ENCODE measurements at places on chromosomes 2 and 18.

DNA sequence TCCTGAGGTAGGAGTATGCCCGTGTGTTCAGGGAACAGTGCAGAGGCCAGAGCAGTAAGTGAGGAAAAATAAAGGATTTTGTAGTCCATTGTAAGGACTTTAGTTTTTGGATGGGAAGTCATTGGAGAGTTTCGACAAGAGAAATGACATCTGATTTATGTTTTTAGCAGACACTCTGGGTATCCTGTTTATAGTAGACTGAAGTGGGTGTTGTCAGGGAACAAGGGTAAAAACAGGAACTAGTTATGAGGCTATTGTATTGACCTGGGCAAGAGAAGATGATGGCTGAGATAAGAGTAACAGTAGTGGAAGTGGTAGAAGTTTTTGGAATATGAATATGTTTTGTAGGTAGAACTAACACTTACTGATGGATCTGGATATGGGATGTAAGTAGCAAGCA, 59.8 kb downstream of the GTF2A1L start:
- DNase-seq: no peak

GRCh38 chr18:63322908-63323634, 3.5 kb upstream of the BCL2 start:
- DNase-seq: no peak

GRCh38 chr2:36168115-36168514, 187.5 kb upstream of the CRIM1 start:
- DNase-seq: no peak

DNA sequence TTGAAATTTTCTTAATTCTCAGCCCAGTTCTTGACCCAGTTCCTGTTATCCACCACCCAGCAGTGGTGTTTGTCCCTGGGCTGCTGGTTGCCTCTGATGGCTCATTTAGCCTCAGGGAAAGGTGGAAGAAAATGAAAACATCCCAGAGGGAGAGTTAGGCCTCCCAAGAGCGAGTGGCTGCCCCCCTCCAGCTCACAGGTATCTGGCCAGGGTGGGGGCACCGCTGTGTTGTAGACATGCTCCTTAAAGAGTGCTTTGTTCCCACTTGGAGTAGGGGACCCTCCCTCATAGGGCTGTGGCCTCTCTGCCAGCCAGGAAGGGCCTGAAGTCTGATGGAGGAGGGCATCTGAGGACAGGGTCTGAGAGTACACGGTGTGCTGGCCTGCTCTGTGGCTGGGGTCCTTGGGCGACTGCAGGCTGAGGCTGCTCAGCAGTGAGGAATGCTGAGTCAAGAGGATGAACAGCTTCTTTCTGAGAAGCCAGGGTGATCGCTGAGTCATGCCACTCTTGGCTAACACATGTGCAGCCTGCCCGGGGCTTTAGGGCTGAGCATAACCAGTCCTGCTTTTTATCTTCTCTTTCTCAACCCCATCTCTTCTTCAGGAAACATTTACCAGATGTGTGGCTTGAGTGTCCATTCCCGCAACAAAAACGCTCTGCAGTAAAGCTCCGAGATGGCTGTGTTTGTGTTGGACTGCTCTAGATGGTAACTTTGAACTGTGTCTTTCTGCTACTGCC, 72.3 kb downstream of the IL1R2 start:
- DNase-seq: no peak

- DNase-seq: no peak
Measured at GRCh38 chr2:69154106-69154505, 141.1 kb downstream of the ANTXR1 start.

- no peak for DNase-seq
Measured at GRCh38 chr2:26581991-26582842, 58.9 kb downstream of the CIB4 start.

DNA sequence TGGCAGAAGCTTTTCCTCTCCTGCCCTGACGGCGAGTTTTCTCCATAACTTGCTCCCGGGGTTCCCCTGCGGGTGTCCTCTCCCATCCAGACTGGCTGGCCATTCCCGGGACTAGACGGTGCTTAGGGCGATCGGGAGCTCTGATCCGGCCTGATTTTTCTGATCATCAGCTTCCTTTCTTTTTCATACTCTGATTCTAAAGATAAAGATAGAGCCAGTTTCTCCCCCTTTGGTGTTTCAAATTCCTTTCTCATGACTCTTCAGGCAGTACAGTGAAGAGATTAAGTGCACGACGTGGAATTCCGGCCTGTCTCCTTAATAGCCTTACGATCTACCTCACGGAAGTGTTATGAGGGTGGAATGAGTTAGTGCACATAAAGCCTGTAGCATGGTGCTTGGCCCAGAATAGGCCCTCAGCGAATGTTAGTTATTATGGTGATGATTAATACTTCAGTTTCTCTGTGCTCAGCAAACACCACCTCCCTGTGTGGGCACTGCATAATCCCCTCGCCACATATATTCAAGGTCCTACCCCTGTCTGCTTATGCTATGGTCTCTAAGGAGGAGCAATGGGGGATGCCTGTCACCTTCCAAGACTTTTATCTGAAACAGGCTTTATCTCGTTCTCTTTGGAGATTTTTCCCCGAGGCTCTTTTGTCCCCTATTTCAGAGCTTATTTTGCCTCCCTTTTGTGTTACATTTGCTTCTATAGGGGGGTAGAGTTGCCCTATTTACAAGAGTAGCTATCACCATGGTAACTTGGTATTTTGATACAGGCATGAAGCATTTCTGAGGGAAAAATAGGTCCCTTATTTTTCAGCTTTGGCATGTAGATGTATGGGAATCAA, 254.8 kb downstream of the CDH2 start:
- DNase-seq: no peak

GRCh38 chr18:49520661-49521145, 33.7 kb upstream of the C18orf32 start:
- DNase-seq: no peak

GRCh38 chr2:121368836-121369235, 83.8 kb upstream of the TFCP2L1 start:
- DNase-seq: no peak

DNA sequence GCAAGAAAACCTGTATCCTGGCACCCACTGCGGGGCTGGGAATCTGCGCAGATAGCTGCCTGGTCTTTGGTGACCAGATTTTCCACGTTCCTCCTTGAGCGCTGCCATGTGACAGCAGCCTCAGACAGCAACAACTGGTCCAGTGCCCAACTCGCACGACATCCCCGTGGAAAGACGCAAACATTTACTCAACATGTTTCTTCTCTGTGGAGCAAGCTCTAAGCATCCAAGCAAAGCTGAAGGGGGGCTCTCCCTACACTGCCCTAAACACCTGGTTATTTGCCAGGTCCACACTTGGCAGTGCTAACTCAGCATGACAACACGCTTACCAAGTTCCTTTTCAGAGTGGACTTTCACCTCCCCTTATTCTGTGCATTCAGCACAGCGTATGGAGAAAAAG, 11.3 kb downstream of the ZNF516 start:
- no peak for DNase-seq

DNA sequence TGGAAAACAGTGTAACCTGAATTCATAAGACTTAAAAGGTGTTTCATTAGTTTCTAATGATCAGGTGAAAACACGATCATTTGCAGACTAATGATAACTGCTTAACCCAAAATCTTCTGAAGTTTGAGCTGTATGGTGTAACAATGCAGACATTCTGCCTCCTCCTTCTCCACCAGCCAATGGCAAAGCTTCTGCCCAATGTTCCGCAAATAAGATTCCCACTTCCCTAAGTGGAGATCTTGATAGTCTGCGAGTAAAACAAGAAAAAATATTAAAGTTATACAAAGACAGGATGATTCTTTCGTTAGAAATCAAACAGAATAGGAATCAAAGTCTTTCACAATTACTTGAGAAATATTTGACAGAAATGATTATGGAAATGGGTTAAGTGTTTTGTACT, 8.1 kb downstream of the C2orf42 start:
- DNase-seq: no peak

GRCh38 chr2:174787487-174788205, 23.4 kb upstream of the CHRNA1 start:
- no peak for DNase-seq

GRCh38 chr2:75493230-75493629, 67.5 kb downstream of the EVA1A start:
- no peak for DNase-seq

DNA sequence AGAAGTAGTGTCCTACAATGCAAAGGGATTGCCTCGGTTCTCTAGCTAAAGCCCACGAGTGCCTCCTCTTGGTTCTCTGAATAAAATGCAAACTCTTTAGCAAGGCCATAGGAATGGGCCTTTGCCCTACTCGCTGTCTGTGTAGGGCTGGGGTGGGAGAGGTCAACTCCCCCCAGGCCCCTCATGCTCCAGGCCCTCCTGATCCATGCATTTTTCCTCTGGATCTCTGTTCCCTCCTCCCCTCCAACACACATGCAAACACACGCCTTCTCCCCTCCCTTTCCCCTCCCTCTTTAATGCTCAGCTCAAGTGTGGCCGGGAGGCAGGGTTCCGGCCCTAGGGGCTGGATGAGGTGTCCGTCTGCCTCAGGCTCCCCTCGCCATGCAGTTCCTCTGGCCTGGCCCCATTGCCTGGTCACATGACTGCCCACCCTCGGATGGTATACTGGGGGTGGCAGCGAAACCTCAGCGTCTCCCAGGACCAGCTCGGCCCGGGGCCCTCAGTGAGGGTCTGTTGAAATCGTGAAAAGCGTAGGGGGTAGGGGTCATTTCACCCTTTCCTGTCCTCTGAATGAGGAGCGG, 14.9 kb upstream of the KLF11 start:
- DNase-seq: no peak

DNA sequence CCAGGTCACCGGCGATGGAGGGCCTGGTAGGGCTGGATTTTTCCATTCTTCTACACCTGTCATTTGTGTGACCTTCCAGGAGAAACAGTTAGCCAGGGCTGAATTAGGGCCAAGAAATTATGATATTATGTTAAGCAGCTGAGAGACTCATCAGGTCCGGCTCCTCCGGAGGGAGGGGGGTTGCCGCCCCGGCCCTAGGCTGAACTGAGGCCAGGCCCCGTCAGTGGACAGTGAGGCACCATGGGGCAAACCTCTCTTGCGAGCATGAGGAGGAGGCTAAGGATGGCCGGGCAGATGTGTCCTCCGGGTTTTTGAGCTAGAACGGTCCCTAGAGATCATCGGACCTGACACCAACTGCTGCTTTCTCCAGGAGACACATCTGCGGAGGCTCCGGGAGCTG, 150.1 kb downstream of the SOX11 start:
- DNase-seq: no peak

- DNase-seq: no peak
Measured at GRCh38 chr18:50105027-50105426, 89.9 kb downstream of the MYO5B start.

- DNase-seq: no peak
Measured at GRCh38 chr2:207200136-207200535, 34.4 kb upstream of the KLF7 start.

DNA sequence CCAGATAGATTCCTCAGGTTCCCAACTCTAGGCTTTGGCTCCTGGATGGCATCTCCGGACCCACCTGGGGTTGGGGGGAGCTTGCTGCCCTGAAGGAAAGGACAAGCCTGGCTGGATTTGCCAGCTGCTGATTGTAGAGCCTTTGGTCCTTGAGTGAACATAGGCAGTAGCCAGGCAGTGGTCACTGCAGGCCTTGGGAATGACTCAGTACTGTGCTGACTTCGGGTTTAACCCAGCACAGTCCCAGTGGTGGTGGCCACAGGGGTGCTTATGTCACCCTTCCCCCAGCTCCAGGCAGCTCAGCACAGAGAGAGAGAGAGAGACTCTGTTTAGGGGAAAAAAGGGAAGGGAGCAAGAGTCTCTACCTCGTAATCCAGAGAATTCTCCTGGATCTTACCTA, 27.7 kb upstream of the ACTR2 start:
- DNase-seq: no peak

- DNase-seq: no peak
Measured at GRCh38 chr2:119240311-119241204, 16.9 kb downstream of the STEAP3 start.

DNA sequence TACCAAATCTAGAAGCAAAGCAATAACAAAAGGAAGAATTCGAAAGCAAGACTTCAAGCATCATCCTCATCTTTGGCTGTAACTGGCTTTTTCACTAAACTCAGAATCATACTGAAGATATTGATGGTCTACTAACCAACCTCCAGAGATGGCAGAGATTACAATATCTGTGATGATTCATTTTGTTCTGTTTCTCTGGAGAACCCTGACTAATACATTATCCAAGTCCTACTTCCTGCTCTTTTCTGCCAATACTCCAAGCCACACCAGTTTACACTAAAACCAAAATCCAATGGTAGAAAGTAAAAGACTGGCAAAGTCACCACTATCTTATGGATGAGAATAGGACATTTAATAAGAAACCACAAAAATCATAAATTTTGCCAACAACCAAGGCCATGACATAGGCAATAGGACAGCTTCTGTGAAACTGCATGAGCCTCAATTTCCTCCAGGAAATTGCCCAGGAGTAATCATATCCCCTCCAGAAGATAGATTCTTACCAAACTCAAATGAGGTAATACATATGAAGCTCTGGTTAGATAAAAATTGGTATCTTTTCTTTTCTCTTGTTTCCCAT, 159.8 kb downstream of the METTL4 start:
- no peak for DNase-seq

DNA sequence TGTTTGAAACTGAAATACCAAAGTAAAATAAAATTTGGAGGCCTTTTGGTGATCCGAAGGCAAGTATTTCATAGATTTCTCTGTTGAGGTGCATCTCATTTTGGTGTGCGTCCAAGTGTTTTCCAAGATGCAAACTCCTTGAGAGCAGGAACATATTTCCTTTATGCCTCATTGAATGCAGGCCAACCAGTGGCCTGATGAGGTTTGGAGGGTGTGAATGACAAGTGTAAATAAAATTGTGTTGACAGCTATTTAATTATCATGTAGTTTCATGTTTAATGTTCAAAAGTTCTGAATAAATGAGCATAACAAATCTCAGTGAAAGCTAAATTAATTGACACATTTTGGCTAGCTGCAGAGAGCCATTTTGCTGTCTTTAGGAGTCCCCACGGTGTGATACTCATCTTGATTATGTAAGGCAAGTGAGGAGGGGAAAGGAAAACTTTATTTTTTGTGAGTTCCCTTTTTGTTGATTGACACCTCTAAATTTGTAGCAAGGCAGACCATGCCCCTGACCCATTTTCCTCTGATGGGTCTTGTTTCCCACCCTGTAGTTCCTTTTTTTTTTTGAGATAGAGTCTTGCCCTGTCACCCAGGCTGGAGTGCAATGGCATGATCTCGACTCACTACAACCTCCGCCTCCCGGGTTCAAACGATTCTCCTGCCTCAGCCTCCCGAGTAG, 6.3 kb upstream of the LTBP1 start:
- no peak for DNase-seq

- DNase-seq: no peak
Measured at GRCh38 chr2:135899567-135899966, 23.3 kb upstream of the MCM6 start.

GRCh38 chr2:99865818-99866676, 276.3 kb downstream of the AFF3 start:
- DNase-seq: no peak

DNA sequence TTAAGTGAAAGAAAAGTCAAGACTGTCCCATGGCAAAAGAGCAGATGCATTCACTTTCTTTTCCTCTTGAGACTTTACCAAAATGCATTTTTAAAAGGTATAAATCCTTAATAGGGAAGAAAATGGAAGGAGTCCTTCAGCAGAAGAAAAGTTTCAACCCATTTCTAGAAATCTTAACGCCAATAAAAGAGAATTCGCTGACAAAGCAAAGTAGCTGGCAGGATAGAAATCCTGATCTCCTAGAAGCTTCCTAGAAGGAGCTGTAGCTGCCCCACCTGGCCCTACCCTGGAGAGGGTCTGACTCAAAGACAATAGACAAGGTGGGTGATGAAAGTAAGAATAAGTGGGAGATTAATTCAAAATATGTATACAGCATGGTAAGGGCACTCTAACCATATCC, 144.9 kb upstream of the PKDCC start:
- no peak for DNase-seq
